ENCODE measurements at places on chromosomes 12 and 14. TPM values are rescaled to one million over a fixed set of nuclear protein-coding genes. Genes with fewer than 3 reads are reported as not detected.

Gene ZNF605
- 6.3 TPM for total RNA-seq

Gene NDRG2
- total RNA-seq = 1.5 TPM

Gene CARMIL3
- 3.4 TPM for total RNA-seq

Gene GPR68
- 5.4 TPM for total RNA-seq

Gene GPR162
- 0.29 TPM for total RNA-seq

Gene CLEC7A
- 0.17 TPM for total RNA-seq

Gene KERA
- total RNA-seq = not detected

Gene TAS2R42
- not detected for total RNA-seq

Gene NID2
- 0.34 TPM for total RNA-seq

Gene POU6F1
- 6.7 TPM for total RNA-seq

Gene SLC5A8
- not detected for total RNA-seq

Gene ZNF891
- total RNA-seq = 2.4 TPM

Gene METTL3
- total RNA-seq = 75.1 TPM

Gene DEGS2
- total RNA-seq = 1.1 TPM

Gene STAC3
- 4.2 TPM for total RNA-seq

Gene PLEK2
- total RNA-seq = 0.57 TPM

Gene B3GNT4
- 0.29 TPM for total RNA-seq

Gene POTEM
- not detected for total RNA-seq

Gene SYT1
- total RNA-seq = not detected

Gene SCN8A
- total RNA-seq = 0.26 TPM

Gene KRT75
- not detected for total RNA-seq

Gene ASIC1
- 11.2 TPM for total RNA-seq

Gene TBX3
- total RNA-seq = not detected

Gene SMAGP
- 0.16 TPM for total RNA-seq

Gene GRIP1
- total RNA-seq = not detected

Gene TMEM119
- 0.12 TPM for total RNA-seq

Gene KRT86
- total RNA-seq = 0.93 TPM

Gene DLGAP5
- 26.4 TPM for total RNA-seq

Gene RASSF9
- not detected for total RNA-seq

Gene TAS2R9
- total RNA-seq = not detected

Gene NYNRIN
- total RNA-seq = not detected

Gene LPCAT3
- 30.0 TPM for total RNA-seq

Gene TAS2R46
- total RNA-seq = 2.0 TPM

Gene IGFBP6
- 0.81 TPM for total RNA-seq

Gene OR10AD1
- total RNA-seq = not detected

Gene ASB2
- 21.1 TPM for total RNA-seq

Gene PLEKHG7
- not detected for total RNA-seq

Gene NTF3
- not detected for total RNA-seq

Gene NAV3
- total RNA-seq = not detected

Gene TEX22
- total RNA-seq = 7.4 TPM

Gene AICDA
- total RNA-seq = not detected

Gene LRP1-AS
- not detected for total RNA-seq

Gene KRT5
- total RNA-seq = not detected

Gene REP15
- total RNA-seq = 1.4 TPM

Gene LTB4R
- total RNA-seq = 11.1 TPM

Gene HCAR2
- total RNA-seq = 0.52 TPM

Gene ATG14
- total RNA-seq = 6.2 TPM

Gene ATP23
- total RNA-seq = 8.7 TPM

Gene COL2A1
- total RNA-seq = not detected

Gene GLI1
- 2.5 TPM for total RNA-seq

Gene FOXN4
- not detected for total RNA-seq

Gene KRT3
- 0.08 TPM for total RNA-seq

Gene ACAD10
- 24.2 TPM for total RNA-seq

Gene TPH2
- total RNA-seq = not detected

Gene ANKRD33
- total RNA-seq = not detected

Data from activated T-helper 1 cell treated with anti-CD3 and anti-CD28 coated beads, Interleukin-12 subunit alpha, Interleukin-12 subunit beta, Interleukin-2, Interleukin-4 antibody, amounts not matched to agents 30 ng/mL and 10 ng/mL and 1 ng/mL, durations not matched to agents 14 hours and 24 hours and 36 hours (primary cell).